DMS153 (cell line): ENCODE measurements at places on chromosomes 4 and X.

DNA sequence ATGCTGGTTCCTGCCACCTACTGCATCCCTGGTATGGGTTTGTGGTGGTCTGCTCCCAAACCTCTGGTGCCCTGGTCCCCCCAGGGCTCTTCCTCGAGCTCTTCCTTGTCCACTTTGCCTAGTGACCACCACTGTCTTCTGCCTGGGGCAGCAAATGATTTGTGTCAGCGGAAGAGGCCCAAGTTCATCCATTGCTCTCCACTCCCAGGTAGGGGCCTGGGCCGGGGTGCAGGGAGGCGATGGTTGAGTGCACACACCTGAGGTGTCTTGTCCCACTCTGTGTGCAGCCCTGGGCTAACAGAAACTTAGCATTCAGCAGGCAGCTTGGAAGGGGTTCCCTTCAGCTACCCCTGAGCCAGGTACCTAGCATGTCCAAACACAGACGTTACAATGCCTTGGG is 75.6 kb upstream of the SOX3 start:
- no peak for DNase-seq

GRCh38 chrX:37455381-37455780 is 106.2 kb downstream of the PRRG1 start:
- DNase-seq: no peak

DNA sequence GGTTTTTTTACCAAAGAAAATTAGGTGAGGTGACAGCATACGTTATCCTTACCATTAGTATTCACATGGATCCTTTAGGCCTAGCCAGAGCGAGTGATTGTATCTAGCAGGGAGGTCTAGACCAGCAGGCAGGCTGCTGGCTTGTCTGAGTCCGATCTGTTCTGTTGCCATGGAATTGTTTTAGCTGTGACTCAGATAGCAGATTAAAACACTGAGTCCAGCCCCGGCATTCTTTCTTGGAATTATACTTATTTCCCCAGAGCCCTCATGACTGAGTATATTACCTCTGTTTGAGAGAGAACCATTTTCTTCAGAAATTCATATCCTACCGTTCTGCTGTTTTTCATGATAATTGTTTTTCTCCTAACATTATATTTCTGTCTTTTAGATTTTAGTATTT is 37.4 kb downstream of the OCRL start:
- DNase-seq: no peak

GRCh38 chr4:3268395-3269104 is 19.6 kb downstream of the MSANTD1 start:
- DNase-seq: no peak

DNA sequence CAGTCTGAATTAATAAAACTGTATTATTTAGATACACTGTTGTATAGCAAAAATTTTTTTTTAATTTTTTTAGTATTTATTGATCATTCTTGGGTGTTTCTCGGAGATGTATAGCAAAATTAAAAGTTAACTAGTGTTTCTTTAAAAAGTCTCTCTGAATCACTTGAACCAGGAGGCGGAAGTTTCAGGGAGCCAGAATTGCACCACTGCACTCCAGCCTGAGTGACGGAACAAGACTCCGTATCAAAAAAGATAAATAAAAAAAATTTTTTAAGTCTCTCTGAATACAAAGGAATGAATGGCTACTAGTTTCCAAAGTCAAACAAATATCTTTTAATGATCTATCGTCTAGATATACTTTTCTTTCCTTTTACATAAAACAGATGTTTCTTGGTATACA is 64.4 kb downstream of the ELF2 start:
- DNase-seq: no peak

DNA sequence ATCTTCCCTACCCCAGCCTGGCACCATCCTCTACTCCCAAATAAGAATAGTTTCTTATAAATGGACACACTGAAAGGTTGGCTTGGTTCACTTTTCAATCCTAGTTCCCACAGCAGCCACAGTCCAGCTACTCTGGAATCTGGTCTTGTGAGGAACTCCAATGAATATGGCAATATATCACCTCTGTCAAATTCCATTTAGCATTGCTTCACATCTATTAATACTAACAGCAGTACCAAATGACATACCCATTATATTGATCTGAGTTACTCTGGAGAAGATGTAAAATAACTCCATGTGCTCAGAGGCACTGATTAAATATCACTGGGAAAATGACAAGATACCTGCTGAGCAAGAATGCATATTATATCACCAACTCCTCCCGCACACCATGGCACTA is 8.6 kb downstream of the OPHN1 start:
- DNase-seq: no peak

DNA sequence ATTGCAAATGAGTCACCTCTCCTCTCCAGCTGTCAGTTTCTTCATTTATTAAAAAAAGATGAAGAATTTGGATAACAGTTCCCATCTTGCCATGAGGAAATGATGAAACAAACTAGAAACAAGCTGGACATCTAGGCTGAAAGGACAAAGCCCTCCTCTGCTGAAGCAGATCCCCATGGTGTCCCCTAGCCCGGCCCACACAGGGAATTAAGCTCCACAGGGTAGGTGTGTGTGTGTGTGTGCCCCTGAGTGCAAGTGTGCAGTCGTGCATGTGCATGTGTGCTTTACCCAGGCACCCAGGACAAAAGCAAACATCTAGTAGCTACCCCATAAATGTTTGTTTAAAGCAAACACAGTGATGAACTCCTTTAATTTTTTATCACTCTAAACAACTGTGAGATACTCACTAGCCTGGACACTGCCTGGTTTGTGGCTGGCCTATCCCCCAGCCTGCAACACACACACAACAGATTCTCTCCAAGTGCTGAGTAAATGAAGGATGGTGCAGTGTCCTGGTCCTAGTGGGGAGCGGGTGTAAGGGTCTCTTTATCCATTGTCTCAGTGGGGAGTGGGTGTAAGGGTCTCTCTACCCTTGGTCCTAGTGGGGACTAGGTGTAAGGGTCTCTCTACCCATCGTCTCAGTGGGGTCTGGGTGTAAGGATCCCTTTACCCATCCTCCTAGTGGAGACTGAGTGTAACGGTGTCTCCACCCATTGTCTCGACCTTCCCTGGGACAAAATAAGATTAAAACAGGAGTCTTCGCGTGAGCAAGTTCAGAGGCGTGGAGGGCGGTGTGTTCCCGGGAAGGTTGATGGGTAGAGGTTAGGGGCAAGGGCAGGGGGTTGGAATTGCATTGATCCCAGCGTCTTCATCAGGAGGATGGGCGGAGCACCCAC is 688 bp upstream of the EVC start:
- DNase-seq: no peak

DNA sequence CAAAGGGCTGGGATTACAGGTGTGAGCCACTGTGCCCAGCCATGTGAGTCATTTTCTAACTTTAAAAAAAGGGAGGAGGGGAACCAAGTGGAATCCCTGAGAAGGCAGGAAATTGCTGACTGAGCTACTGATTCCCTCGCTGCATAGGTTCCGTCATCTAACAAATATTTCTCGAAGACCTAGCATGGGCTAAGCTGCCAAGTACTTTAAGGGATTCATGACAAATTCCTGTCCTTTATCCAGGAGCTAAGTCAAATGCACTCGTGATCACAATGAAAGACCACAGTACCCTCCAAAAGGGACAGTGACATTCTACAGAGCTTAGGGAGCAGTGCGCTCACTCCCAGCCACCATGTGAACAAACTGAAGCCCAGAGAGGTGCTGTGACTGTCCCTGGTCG is 33.2 kb upstream of the MAN2B2 start:
- DNase-seq: no peak

- peak; percentile 10 for DNase-seq
Observed at GRCh38 chrX:9114245-9114644, 80.3 kb upstream of the FAM9B start.
